ENCODE measurements at places on chromosomes 16 and 17.

DNA sequence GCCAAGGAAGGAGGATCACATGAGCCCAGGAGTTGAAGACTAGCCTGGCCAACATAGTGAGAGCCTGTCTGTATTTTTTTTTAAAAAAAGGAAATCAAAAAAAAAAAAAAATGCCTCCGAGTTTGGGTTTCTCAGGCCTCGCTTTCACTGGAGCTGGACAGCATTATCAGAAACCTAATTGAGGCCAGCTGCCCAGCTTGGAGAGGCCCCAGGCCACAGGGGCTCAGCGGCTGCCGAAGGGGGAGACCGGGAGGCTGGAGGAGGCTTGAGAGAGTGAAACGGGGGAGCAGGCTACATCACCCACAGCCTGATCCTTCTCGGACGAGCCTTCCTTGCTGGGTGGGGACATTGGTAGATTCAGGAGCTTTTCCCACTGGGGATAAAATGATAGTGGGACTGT lies 5.1 kb downstream of the TTYH2 start:
- DNase-seq, result no peak

DNA sequence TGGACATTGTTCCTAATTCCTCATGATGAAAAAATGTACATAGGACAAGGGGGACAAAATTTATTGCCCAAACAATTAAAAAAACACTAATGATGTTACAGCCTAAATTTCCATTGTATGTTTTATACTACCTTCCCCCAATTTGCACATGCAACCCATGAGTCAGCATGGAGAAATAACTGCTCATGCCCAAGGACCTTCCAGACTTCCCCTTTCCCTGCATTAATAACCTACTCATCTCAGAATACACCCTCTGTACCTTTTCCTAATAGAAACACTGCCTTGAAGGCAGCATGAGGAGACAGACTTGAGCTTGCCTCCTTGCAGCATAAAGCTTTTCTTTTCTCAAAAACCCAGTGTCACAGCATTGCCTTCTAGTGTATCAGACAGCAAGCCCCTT lies 2402.8 kb downstream of the TP53TG3F start:
- DNase-seq, result no peak

DNA sequence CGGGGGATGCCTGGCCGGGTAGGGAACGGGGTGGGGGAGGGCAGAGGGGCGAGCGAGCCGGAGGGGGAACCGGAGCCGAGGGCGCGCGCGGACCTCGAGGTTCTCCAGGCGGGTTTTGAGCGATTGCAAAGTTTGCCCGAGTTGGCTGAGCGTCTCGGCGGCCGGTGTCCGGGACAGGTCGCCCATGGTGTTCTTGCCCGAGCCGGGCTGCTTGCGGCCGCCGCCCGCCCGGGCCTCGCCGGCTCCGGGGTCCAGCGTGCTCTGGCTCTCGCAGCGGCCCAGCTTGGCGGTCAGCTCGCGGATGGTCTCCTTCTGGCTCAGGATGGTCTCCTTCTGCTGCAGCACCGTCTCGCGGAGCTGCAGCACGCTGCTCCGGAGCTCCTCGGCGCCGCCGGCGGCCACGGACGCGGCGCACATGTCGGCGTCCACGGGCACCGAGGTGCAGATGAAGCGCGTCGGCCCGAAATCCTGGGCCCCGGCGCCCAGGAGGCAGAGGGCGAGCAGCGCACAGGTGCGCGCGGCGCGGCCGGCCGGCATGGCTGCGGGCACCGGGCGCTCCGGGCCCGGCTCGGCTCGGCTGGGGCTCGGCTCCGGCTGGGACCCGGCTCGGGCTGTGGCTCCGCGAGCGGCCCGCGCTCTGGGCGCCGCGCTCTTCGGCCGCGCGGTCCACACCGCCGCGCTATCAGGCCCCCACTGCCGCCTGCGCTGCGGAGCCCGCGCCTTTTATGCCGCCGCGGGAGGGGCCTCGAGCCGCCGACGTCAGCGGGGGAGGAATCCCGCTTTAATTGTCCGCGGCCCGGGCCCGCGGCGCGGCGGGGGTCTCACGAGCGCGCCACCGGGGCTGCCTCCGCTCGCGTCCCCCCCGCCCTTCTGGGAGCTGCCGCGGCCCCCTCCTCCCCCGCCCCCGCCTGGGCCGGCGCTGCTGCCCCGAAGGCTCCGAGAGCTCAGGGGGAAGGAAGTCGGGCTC lies at the start of gene NPTX1:
NPTX1 (minus strand) TSS at position 698 of the 967 bp plus-strand sequence; CDS start at position 537, 161 bp downstream.
- no peak for DNase-seq

- DNase-seq, result no peak
Observed at GRCh38 chr17:32916134-32916533, 11.8 kb upstream of the TMEM98 start.

DNA sequence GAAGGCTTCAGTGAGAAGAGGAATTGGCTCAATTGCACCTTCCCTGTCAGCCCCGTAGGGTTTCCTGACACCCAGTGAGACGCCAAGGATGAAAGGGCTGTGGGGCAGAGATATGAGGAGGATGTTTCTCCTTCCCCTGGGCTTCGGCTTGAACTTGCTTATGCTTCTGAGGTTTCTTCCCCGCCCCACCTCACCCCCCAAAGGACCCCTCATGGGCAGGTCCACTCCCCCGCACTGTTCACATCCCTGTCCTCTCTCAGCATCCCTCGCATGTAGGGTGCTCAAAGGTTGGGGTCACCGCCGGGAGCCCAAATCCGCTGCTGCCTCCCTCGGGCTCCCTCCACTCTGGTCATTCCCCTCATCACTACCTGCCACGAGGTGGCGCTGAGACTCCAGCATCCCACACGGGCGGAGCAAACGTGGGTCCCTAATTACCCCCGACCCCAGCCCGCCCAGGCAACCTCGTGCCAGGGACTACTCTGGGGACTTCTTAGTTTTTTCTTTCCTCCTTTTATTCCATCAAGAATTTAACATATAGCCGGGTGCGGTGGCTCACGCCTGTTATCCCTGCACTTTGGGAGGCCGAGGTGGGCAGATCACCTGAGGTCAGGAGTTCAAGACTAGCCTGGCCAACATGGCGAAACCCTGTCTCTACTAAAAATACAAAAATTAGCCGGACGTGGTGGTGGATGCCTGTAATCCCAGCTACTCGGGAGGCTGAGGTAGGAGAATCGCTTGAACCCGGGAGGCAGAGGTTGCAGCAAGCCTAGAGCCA lies 3.3 kb upstream of the TRARG1 start:
- peak; percentile 39 for DNase-seq

- DNase-seq, result no peak
Observed at GRCh38 chr17:45256114-45256966, 5.6 kb downstream of the SPATA32 start.

DNA sequence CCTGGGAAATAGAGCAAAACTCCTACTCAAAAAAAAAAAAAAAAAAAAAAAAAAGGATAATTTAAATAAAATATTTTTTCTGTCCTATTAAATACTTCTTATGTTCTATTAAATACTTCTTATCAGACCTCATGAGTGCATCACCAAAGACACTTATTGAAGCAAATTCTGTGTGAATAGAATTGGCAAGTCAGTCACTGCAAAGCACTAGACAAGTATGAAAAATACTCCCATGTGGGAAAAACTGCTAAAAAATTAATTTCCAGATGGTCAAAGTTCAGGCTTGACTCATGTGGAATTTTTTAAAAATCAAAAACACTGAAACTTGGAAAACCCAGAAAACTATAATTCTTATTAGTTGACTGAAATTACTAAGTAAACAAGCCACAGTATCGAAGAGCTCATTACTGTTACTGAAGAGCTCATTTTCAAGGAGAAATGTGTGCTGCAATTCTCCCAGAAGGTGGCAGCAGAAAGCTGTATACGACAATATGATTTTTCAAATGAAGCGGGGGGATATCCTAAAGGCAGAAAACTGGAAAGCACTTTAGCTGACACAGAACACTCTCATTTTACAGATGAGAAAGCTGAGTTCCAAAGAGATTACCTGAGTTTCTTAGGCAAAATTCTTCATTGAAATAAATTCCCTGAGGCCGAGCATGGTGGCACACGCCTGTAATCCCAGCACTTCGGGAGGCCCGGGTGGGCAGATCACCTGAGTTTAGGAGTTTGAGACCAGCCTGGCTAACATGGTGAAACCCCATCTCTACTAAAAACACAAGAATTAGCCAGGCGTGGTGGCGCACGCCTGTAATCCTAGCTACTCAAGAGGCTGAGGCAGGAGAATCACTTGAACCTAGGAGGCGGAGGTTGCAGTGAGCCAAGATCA lies 15.9 kb upstream of the FBXO47 start:
- peak; percentile 72 for DNase-seq

- no peak for DNase-seq
Observed at GRCh38 chr16:2475413-2476344, 752 bp downstream of the TBC1D24 start.

DNA sequence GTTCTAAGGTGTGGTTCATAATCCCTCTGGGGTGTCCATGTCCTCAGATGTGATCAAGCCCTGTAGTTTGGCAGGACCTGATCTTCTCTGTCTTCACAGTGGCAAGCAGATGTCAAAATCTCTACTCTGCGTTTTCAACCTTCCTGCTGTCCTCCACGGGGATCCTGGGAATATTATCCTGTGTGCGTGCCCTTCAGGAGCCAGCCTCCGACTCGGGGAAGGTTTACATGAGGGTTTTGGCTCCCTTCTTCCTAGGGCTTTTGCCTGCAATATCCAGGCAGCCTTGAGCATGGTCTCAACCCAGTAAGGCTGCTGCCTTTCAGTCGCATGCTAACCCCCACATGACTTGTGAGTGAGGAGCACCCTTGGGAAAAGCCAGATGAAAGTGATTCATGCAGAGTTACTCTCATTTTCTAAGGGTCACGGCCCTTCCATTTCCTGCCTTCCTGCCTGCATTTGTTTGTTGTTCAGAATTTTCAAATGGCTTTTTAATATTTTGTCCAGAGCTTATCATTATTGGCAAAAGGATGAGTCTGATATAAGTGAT lies 202.2 kb upstream of the CHMP6 start:
- DNase-seq, result peak; percentile 94

- peak; percentile 10 for DNase-seq
Observed at GRCh38 chr17:75588596-75589011, 1.0 kb downstream of the MYO15B start.

DNA sequence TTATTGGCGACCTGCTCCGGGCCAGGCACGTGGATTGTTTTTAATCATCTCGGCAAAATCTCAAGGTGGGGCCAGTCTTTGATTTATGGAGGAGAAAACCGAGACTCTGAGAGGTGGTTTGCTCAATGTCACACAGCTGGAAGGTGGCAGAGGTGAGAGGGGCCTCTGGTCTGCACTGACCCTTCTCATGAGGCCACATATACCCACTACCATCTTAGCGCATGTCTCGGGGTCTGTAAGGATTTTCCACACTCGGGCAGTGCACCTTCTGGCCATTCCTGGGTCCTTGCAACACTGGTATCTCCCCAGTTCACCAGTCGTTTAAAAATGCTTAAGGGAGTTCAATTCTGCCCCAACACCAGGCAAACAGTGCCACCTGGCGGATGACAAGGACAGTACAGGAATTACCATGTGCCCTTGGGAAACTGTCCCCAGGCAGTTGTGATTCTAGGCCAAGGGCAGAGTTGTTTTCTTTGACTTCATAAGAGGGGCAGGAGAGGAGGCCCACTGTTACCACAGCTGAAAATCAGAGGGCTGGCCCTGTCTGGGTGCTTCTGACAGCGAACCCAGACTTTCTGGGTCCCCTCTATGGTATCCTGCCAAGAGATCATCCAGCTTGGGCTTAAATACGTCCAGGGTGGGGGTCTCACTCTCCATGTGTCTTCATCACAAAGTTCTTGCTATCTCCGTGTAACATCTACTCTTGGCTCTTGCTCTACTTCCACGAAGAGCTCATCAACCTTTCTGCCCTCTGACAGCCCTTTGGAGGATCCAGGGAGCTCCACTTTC lies 39.4 kb upstream of the RAI1 start:
- peak; percentile 69 for DNase-seq

- DNase-seq, result peak; percentile 36
Observed at GRCh38 chr17:40445751-40446468, 2.7 kb downstream of the IGFBP4 start.

DNA sequence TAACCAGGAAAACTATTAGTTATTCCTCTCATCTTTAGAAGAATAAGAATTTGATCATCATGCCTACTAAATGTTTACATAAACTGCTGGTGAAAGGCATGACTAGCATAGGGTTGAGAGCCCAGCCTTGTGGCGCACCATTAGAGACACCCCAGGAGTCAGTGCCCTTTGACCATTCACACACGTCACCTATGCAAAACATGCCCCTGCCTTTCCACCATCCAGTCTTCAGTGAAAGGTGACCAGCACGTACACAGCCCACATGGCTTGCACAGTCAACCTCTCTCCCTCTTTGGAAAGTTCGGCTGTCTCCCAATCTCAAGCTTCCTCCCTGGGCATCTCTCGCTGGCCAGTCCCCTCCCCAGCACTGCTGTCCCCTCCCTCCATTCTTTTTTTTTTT lies 150.3 kb downstream of the ENGASE start:
- no peak for DNase-seq

DNA sequence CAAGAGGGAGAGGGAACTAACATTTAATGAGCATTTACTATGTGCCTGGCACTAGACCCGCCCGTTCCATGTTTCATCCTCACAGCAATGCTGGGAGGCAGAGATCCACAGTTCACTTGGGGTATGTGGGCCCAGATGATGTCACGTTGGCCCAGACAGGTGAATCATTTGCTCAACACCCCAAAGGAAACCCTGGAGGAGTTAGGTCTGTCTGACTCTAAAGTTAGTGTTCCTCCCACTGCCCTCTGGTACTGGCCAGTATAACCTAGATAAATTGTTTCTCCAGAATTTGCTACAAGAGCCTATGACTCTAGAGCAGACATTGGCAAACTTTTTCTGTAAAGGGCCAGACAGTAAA lies 164.6 kb downstream of the VPS53 start:
- peak; percentile 37 for DNase-seq

- no peak for DNase-seq
Observed at GRCh38 chr17:46931596-46931995, 8.6 kb downstream of the GOSR2 start.

- DNase-seq, result no peak
Observed at GRCh38 chr17:48295362-48296288, 134.4 kb downstream of the SKAP1 start.

DNA sequence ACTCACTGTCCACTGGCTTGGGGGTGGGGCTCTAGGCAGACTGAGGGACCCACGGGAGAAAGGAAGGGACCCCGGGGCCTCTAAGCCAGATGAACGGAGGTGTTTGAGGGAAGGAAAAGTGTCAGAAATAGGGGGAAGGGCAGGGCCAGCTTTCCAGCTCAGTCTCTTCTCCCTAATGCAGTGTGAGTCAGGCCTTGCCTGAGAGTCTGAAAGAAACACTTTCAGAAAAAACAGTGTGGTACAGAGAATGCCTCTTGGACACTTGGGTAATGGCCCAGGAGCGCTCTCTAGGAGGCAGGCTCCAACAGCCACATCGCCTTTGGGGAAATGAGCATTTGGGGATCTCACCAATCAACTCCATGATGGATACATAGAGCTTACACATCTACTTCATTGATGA lies 46.9 kb downstream of the NDEL1 start:
- DNase-seq, result no peak

GRCh38 chr17:54876656-54877195 lies 23.9 kb upstream of the TOM1L1 start:
- DNase-seq, result no peak

DNA sequence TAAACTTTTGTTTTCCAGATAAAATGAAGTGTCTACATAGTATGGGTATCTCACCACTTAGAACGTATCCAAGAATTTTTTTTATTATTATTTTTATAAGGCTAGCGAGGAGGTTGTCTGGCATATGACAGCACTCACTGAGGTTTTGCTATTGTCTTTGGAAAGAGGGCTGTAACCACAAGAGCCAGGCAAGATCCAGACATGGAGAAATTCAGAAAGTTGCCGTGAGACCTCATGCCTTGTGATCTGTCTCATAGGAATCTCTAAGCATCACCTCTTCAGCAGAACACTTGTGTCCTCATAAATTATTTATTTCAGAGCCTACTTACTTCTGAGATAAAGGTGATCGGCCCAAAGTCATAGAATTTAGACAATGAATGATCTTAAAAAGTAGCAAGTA lies 410.8 kb downstream of the CDH11 start:
- peak; percentile 93 for DNase-seq

- no peak for DNase-seq
Observed at GRCh38 chr16:88651989-88652761, 1.3 kb upstream of the CYBA start.
